ENCODE measurements at places on chromosomes 3 and 15. TPM values are rescaled to one million over a fixed set of nuclear protein-coding genes. Genes with fewer than 3 reads are reported as not detected.
A peak's percentile ranks its signal among the peaks of the same experiment; 100 is the strongest.

GCSAM gene
- total RNA-seq = not detected

ROBO2 gene
- not detected for total RNA-seq

NGLY1 gene
- total RNA-seq = 69.9 TPM

CNTN6 gene
- not detected for total RNA-seq

DNA sequence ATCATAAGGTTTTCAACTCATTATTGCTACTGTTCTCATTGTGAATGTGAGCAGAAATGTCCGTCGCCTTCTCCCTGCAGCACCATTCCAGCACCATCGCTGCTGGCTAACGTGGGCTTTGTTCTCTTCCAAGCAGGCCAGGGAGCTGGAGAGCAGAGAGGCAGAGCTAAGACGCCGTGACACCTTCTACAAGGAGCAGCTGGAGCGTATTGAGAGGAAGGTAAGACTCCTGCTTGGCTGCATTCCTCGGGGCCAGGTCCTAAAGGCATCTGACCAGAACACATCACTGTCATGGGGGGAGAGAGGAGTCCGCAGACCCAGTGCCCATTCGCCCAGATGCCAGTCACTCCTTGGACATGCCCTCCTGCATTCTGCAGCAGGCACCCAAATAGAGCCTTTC lies 130.4 kb upstream of the PLXNA1 start:
- H3K27ac ChIP-seq = no peak overlapping the region
- no peak for DNase-seq
- no peaks in the 10 kb centered on the region for H3K27me3 ChIP-seq
- no peaks in the 10 kb centered on the region for H3K4me1 ChIP-seq
- no peak overlapping the region for H3K4me3 ChIP-seq

- no peak overlapping the region for H3K4me3 ChIP-seq
- no peak for DNase-seq
- H3K27ac ChIP-seq = no peak overlapping the region
- no peaks in the 10 kb centered on the region for H3K4me1 ChIP-seq
Observed at GRCh38 chr15:49926740-49927139, 192.3 kb downstream of the ATP8B4 start.

GRCh38 chr15:66912001-66912400 lies 153.4 kb upstream of the SMAD3 start:
- no peaks in the 10 kb centered on the region for H3K36me3 ChIP-seq
- DNase-seq = no peak
- H3K4me1 ChIP-seq = no peaks in the 10 kb centered on the region
- no peak overlapping the region for H3K4me3 ChIP-seq
- no peaks in the 10 kb centered on the region for H3K27me3 ChIP-seq

- H3K4me1 ChIP-seq = peaks cover 48% of the 10 kb centered on the region
- H3K27ac ChIP-seq = peak overlapping the region; percentile 92
- DNase-seq = no peak
- H3K36me3 ChIP-seq = peaks cover 35% of the 10 kb centered on the region
Observed at GRCh38 chr15:89150762-89151664, 62.8 kb downstream of the ABHD2 start.

- H3K4me1 ChIP-seq = no peaks in the 10 kb centered on the region
- H3K27me3 ChIP-seq = no peaks in the 10 kb centered on the region
- no peak overlapping the region for H3K27ac ChIP-seq
- H3K36me3 ChIP-seq = no peaks in the 10 kb centered on the region
- H3K4me3 ChIP-seq = no peak overlapping the region
Observed at GRCh38 chr3:94301366-94301765, 238.5 kb downstream of the NSUN3 start.

DNA sequence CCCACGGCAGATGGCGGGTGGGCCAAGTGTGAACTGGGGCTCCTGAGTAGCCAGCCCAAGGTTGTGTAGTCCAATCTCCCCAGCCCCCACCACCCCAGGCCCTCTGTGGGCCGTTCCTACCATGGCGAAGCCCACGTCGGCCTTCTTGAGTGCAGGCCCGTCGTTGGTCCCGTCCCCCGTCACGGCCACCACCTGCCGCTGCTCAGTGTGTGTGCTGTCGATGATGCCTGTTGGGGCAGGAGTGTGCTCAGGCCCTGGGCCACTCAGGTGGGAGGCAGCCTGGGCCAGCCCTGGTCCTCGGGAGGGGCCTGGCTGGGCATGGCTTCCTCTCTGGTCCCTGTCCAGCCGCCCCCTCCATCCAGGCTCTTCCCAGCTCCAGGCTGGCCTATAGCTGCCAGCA lies 25.0 kb upstream of the SEC13 start:
- no peak overlapping the region for H3K4me3 ChIP-seq
- H3K27me3 ChIP-seq = no peaks in the 10 kb centered on the region
- H3K36me3 ChIP-seq = no peaks in the 10 kb centered on the region
- H3K4me1 ChIP-seq = peaks cover 4% of the 10 kb centered on the region

GRCh38 chr3:101944308-101944707 lies 95.0 kb downstream of the NFKBIZ start:
- H3K27ac ChIP-seq = no peak overlapping the region
- H3K4me1 ChIP-seq = peaks cover 6% of the 10 kb centered on the region
- H3K27me3 ChIP-seq = no peaks in the 10 kb centered on the region
- H3K4me3 ChIP-seq = no peak overlapping the region
- H3K36me3 ChIP-seq = no peaks in the 10 kb centered on the region
- no peak for DNase-seq

- H3K36me3 ChIP-seq = no peaks in the 10 kb centered on the region
- H3K27ac ChIP-seq = no peak overlapping the region
- DNase-seq = no peak
Observed at GRCh38 chr3:161977063-161977462, 480.5 kb downstream of the OTOL1 start.

DNA sequence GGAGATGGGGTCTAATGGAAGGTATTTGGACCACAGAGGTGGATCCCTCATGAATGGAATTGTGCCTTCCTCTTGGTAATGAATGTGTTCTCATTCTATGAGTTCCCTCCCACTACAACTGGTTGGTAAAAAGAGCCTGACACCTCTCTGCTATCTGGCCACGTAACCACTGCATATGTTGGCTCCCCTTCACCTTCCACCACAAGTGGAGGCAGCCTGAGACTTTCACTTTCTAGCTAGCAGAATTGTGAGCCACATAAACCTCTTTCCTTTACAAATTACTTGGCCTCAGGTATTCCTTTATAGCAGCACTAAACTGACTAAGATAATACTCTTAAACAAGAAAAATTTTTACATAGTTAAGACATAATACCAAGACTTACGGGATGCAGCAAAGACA lies 155.3 kb downstream of the NR1I2 start:
- no peak for DNase-seq
- H3K36me3 ChIP-seq = no peaks in the 10 kb centered on the region
- peaks cover 12% of the 10 kb centered on the region for H3K4me1 ChIP-seq
- H3K27me3 ChIP-seq = no peaks in the 10 kb centered on the region
- no peak overlapping the region for H3K4me3 ChIP-seq
- no peak overlapping the region for H3K27ac ChIP-seq

DNA sequence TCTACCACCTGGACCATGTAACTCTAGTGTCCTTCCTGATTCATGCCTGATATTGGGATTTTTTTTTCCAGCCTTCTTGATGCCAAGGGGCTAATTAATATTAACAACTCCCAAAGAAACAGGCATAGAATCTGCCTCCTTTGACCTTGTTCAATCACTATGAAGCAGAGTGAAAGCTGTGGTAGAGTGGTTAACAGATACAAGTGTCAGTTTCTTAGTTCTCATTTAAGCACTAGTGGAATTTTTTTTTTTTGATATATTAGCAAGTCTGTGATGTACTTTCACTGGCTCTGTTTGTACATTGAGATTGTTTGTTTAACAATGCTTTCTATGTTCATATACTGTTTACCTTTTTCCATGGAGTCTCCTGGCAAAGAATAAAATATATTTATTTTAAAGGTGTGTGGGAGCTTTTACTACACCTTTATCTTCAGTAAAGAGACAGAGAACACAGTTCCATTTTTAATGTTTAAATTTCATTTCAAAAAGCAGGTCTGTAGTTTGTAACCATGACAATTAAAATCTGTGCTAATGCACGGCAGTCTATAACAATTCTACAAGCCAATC lies 67.1 kb downstream of the TOP2B start:
- no peak overlapping the region for H3K4me3 ChIP-seq

GRCh38 chr3:122392868-122393844 lies 9.2 kb downstream of the FAM162A start:
- H3K4me3 ChIP-seq = no peak overlapping the region
- no peaks in the 10 kb centered on the region for H3K36me3 ChIP-seq
- no peaks in the 10 kb centered on the region for H3K27me3 ChIP-seq

DNA sequence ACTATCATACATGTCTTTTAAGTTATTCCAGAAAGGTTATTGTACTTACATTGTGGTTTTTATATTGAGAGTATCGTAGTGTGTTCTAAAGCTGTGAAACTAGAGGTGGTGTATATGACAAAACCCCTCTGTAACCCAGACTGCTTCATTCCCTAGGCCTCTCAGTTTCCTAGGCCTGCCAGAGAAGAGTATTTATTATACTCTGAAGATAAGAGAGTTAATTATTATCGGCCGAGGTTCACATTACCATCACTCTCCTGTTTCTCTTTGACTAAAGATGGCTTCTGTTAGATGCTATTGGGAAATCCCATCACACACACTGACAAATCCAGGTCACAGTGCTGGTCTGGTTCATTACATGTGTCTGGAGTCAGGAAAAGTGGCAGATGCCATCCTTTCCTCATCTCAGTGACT lies 20.5 kb downstream of the EXOSC7 start:
- H3K27me3 ChIP-seq = no peaks in the 10 kb centered on the region
- H3K4me1 ChIP-seq = peaks cover 42% of the 10 kb centered on the region
- peak overlapping the region; percentile 61 for H3K27ac ChIP-seq
- peak; percentile 51 for DNase-seq

DNA sequence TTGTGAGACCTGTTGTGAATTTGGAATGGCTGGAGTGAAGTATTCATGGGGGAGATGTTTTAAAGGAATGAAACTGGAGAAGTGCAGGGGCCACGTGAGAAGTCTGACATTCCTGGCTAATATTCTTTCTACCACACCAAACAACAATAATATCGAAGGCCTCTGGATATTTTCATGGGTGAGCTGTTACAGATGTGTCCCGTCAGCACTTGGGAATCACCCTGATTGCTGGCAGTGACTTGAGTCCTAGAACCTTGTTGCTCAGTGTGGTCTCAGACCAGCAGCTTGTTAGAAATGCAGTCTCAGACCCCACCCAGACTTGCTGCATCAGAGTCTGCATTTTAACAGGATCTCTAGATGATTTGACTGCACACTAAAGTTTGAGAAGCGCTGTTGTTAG lies 113.8 kb downstream of the ITPR1 start:
- no peak for DNase-seq
- H3K4me3 ChIP-seq = no peak overlapping the region

GRCh38 chr15:39056357-39056756 lies 491.7 kb upstream of the RASGRP1 start:
- H3K27me3 ChIP-seq = no peaks in the 10 kb centered on the region
- H3K27ac ChIP-seq = no peak overlapping the region
- no peak overlapping the region for H3K4me3 ChIP-seq
- H3K36me3 ChIP-seq = no peaks in the 10 kb centered on the region
- no peaks in the 10 kb centered on the region for H3K4me1 ChIP-seq

DNA sequence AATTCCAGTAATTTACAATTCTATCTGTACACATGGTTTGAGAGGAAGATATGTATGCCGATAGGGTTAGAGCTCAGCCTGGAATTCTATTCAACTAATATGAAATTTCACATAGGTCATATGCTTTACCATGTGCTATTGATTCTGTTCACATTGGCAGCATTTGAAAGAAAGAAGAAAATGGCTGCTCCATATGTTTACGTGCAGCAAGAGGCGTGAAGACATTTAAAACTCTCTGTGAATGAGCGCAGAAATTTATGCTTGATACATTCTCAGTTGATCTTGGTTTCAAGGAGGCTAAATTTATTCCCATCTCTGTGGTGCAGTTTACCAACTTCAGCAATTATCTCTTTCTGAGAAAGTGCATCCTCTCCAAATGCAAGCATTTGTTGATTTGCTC lies 478.9 kb downstream of the CNTN4 start:
- no peaks in the 10 kb centered on the region for H3K27me3 ChIP-seq
- H3K4me1 ChIP-seq = no peaks in the 10 kb centered on the region
- H3K27ac ChIP-seq = no peak overlapping the region
- no peak overlapping the region for H3K4me3 ChIP-seq
- H3K36me3 ChIP-seq = no peaks in the 10 kb centered on the region

Measured in gastrocnemius medialis (tissue), 4 donors.